NCI-H774 (cell line): ENCODE measurements at places on chromosomes 7 and 10.

DNA sequence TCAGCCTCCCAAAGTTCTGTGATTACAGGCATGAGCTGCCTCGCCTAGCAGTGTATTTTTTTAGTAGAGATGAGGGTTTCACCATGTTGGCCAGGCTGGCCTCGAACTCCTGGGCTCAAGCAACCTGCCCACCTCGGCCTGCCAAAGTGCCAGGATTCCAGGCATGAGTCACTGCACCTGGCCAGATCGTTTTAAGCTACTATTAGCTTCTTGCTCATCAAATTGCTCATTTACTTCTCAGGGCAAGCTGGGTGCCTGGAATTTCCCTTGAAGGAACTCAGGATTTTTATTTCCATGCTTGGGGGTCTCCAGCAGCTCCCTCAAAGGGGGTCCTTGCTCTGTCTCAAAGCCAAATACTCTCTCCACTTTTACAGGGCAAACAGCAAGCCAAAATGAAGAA lies 798.0 kb upstream of the AUTS2 start:
- no peak for DNase-seq

DNA sequence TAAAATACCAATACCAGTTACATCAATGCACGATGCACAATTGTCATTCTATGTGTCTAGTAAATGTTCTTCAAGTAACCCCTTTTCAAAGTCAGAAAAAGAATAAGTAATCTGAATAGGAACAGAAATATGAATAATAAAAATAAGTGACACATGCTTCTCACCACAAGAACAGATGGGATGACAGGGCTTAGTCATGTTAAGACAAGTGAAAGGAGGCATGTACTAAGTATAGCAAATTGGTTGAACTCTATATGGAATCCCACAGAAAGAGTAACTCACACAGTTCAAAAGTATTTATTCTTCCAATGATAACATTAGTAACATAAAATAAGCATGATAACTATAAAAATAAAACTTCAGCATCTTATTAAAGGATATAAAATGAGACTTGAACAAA lies 100.9 kb upstream of the TAS2R16 start:
- no peak for DNase-seq

DNA sequence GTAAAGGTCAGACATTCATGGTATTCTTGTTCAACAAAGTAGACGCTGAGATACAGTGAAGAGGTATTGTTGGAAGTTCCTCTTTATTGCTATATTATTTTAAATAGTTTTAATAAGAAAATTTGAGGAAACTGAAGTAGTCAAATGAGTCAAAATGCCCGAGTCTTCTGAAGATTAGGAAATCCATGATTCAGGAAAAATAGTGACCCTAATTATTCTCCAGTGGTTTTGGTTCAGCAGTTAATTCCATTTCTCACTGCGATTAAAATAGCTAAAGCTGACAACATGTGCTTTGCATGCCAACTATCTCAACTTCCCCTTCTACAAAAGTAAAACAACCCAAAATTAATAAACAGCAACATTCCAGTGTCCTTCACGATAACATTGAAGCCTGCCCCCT lies 32.7 kb upstream of the PFKP start:
- DNase-seq: no peak

GRCh38 chr7:154777023-154777422 lies 225.9 kb downstream of the PAXIP1 start:
- DNase-seq: no peak

DNA sequence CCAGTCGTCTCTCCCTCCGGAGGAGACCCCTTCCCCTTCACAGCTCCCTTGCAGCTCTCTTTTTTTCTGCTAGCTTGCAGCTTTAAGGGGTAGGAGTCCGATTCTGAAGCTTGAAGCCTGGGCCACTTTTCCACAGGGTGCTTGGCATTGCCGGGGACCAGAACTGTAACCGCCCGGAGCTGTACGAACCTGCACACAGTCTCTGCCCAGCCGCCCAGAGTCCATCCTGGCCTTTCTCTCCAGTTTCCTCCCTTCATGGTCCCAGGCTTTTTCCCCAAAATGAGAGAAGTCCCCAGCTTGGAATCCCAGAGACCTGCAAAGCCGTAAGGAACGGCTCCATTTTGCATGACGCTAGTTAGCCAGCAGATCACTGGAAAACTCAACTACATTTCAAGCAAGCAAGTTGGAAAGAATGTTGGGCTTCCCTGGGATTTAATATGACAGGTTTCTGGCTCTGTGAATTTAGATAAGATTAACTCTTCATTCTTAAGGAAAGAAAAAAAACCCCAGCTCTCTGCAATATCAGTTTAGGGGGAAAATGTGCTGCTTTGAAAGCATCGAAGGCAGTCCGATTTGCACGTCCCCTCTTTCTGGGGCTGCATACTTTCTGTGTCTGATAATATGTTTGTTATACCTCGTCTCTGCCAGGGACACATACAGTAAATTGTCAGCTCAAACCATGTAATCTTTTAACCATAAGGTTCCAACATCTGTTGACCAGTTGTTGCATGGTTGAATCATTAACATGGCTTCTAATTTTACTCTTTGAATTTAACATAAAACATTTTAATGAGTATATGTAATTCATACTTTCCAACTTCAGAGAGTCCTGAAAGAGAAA lies 190.0 kb upstream of the LYZL2 start:
- DNase-seq: no peak

DNA sequence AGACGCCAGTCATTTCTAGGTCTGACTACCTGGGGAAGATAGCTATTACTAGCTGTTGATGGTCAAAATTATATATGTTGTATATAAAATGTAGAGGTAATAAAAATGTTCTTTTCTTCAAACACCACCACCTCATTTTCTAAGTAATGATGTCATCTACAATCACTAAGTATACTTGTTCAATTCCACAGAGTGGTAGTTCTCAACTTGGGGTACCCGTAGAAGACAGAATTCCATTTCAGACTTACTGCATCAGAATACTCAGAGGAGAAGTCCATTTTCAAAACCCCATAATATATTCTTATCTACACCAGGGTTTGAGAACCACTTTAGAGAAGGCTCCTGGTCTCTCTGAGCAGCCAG lies 191.9 kb downstream of the PTN start:
- no peak for DNase-seq

DNA sequence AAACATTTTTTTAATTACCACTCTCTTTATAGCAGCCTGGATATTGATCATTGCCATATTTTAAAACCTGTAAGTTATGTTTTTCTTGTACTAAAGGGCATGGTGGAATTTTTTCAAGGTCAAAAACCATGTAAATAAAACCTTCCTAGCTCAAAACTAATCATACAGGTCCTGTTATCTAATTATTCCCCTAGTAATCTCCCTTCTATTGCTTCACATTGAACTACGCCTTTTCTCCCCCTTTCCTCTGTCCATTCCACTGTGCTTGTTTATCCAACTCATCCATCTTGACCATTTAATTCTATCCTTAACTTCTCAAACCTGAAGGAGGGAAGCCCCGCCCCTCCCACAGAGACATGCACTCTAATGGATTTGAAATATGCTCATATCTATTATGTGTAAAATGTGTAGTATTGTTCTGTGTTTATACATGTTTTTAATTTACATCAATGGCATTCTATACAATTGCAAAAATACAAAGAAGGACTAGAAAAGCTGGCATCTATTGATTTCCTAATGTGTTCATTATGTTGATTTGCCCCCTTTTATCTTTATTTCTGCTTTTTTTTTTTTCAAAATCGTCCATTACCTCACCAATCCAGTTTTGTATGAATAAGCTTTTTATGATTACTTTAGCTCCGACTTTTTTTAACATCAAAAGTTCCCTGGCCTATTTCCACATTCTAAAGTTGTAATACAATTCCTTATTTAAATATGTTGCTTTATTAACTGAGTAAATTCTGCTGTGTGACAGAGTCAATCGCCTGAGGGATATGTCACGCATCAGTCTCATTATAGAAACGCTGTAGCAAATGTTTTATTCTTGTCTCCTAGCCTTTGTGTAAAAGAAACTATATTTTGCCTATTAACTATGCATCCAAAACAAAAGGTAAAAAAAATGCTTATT lies 61.0 kb downstream of the MET start:
- no peak for DNase-seq

DNA sequence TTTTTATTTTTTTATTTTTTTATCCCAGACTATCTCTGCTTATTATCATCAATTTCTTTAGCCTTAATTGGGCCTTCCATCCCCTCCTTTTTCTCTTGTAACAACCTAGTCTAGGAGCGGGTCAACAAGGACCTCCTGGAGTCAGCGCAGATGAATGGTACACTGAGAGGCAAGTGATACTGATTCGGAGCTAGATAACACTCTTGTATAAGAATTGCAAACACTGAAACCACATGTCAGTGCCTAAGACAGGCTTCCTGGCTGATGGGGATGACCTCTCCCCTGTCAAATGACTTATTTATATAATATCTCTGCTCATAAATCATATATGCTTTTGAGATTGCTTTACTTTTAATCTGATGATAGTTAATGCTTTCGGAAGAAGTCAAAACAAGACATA lies 22.7 kb downstream of the BPGM start:
- DNase-seq: no peak

GRCh38 chr7:116502201-116503096 lies 2.9 kb downstream of the CAV2 start:
- no peak for DNase-seq

GRCh38 chr10:75469006-75469616 lies 37.7 kb downstream of the LRMDA start:
- no peak for DNase-seq

DNA sequence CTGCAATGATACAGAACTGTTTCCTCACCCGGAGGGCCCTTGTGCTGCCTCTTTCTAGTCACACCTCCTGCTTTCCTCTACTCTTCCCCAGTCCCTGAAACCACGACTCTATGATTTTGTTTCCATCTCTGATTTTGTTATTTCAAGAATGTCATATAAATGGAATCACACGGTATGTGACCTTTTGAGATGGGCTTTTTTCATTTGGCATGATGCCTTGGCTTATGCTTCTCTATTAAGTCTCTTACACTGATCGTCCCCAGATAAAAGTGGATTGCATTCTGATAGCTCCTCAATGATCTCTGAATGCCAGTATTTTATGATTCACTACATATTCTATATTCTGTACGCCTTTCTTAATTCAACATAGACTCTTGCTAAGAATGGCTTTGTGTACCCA lies 78.2 kb downstream of the GALNT11 start:
- DNase-seq: no peak

- DNase-seq: no peak
Measured at GRCh38 chr7:108063520-108063933, 60.6 kb upstream of the LAMB1 start.
